ENCODE measurements at places on chromosomes 4 and X.
A peak's percentile ranks its signal among the peaks of the same experiment; 100 is the strongest.

DNA sequence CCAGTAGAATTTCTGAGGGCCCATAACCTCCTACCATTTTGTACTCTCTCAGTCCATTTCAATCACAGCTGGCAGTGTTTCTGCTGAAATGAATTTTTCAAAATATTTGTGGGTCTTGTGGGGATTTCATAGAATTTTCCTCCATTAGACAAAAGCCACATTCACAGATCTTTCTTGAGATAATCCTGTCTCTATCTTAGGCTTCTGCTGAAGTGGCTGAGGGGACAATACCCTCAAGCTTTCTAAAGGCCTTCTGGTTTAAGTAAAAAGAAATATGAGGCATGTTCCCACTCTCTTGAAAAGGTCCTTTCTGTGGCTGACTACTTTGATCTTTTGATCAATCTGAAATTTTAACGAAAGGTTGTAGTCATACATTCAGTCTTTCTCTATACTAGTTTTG lies 1930.0 kb upstream of the AGA start:
- DNase-seq, result no peak

DNA sequence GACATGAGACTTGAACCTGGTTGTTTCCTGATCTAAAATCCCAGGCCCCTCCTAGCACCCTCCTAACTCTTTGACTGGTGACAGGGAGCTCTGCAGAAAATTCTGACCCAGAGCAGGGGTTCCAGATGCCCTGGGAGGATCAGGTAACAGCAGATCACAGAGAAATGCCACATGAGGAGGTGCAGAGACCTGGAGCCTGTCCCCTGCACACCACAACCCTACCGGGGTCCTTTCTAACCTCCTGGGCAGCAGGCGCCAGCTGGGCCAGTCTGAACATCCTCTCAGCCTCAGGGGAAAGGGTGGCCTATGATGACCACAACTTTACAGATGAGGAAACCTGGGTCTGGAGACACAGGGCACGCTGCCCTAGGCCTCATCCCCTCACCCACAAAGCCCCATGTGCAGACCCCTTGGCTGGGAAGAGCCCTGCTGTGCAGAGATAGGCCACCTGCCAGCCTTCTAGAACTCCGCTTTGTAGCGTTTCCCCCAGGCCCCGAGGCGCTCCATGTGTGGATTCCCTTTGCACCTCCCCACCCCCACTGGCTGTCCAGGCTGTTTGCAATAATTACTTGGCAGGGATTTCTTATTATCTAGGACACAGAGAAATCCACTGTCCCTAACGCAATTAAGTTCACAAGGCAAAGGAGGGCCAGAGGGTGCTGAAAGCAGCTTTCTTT lies 36.5 kb downstream of the WDR1 start:
- no peak for DNase-seq

GRCh38 chr4:152454398-152455011 lies 81.4 kb downstream of the FBXW7 start:
- DNase-seq, result peak; percentile 50

- no peak for DNase-seq
Measured at GRCh38 chr4:12968345-12968744, 515.8 kb downstream of the RAB28 start.

- no peak for DNase-seq
Measured at GRCh38 chr4:86661006-86661405, 66.9 kb downstream of the PTPN13 start.

DNA sequence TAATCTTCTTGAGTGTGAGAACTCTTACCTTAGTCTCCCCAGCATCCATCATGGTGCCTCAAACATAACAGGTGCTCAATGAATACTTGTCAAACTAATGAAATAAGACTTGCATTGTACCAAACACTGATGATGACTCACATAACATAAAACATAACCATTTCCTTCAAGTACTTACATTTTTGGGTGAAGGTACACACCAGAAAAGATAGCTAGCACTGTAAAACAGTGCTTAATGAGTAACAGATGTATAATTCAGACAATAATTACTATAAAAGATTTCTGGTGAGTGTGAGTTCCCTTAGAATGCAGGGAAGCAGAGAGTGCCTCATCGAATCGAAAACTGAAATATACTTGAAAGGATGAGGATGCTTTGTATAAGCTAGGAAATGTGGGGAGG lies 70.1 kb upstream of the HCCS start:
- no peak for DNase-seq

DNA sequence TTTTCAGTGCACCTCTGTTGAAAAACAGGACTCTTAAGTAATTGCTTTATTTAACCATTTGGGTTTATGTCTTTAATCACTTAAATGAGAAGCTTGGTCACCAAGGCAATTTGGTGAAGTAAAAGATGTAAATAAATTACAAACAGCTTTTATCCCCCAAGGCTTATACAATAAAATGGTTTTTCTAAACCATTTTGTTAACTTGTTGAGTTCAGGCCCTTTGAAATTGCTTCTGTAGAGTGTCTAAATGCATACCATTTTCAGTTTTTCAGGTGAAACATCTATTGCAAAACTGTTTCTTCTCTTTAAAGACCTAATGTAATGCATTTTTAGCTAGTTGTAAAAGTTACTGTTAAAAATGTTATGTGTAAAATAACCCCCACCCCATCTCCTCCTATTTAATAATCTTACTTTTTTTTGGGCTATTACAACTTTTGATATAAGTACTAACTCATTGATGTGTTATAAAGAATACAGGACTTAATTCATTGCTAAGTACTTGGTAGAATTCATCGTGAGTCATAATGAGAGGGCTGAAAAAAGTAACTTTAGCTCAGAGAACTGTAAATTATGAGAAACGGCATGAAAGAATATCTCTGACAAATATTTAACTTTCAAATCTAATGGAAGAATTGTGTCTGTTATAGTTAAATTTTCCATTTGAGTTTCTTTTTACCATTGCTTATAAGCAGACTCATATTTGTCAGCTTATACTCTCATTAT lies 4.5 kb downstream of the RAPGEF2 start:
- DNase-seq, result no peak

DNA sequence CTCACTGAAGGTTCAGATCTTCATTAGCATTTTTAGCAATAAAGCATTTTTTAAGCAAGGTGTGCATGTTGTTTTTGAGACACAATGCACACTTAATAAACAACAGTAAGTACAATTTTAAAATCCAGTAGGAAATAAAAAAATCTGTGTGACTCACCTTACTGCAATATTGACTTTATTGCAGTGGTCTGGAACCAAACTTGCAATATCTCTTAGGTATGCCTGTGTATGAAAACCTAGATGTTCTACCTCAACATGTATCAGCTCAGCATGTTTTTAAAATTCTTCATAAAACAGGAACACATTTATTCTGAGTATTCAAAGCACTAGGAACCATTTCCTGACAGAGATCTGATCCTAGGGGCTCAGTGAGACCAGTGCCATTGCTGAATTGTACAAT lies 26.7 kb downstream of the NR0B1 start:
- DNase-seq, result no peak

DNA sequence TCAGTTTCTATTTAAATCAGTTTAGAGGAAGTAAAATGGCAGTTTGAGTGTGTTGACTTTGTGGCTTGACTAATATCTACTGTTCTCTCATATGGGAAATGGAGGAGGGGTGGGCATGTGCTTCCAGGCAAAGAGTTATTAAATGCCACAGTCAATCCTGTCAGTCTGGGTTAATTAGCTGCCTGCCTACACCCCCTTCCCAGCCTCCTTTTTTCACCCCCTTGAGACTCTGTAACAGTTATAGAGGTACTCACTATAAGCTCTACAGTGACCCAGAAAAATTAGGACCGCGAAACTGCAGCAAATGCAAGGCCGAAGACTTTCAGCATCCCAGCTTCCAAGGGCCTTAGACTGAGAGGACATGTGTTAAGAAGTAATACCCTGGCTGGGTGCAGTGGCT lies 165.2 kb downstream of the CORIN start:
- DNase-seq, result no peak

- no peak for DNase-seq
Measured at GRCh38 chrX:110248578-110248977, 69.3 kb downstream of the AMMECR1 start.

GRCh38 chrX:115174548-115174947 lies 14.7 kb upstream of the RBMXL3 start:
- DNase-seq, result no peak

GRCh38 chr4:108331905-108332632 lies 163.3 kb upstream of the LEF1 start:
- no peak for DNase-seq

DNA sequence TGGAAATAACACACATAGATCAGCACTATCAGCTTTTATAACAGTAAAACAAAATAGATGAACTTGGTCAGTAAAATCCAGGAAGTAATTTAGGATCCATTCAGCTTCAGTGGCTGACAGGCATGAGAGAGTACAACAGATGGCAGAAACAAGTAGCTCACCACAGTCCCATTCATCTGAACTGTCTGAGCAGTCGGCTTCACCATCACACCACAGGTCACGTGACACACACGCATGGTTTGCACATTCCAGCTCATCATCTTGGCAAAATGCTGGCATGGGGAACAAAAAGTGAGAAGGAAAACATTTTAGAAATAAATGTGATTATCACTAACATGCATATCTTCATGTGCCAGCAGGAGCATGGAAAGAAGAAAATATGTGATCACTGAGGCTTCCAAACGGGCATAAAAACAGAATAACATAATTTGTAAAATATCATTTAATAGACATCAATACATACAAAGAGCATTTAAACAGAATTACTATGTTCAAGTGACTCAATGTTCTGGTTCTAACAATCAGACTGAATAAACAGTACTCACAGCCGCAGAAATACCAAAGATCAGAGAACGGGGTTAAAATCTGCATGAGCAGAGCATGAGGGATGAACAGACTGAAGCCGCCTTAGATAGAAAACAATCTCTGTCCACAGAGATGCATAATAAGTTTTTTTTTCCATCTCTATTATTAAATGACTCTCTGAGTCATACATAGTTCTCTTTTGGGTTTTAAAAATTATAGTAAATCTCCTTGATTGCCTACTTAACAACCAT lies 158.1 kb downstream of the ATP10D start:
- peak; percentile 35 for DNase-seq

- no peak for DNase-seq
Measured at GRCh38 chr4:113347245-113347644, 297.8 kb downstream of the ANK2 start.

GRCh38 chr4:1516881-1517480 lies 110.7 kb upstream of the NKX1-1 start:
- no peak for DNase-seq

Measured in AG20443 (cell line).